Panc1 (cell line): ENCODE measurements at places on chromosomes 16 and 17. TPM values are rescaled to one million over a fixed set of nuclear protein-coding genes. Genes with fewer than 3 reads are reported as not detected.
A peak's percentile ranks its signal among the peaks of the same experiment; 100 is the strongest.

Gene CUEDC1
- total RNA-seq, result 103 TPM

Gene POLR3K
- 35.7 TPM for total RNA-seq

Gene CBFA2T3
- total RNA-seq, result 13.7 TPM

Gene CALB2
- total RNA-seq, result 0.59 TPM

Gene TP53I13
- total RNA-seq, result 123 TPM

Gene CORO1A
- total RNA-seq, result 3.7 TPM

Gene C17orf50
- not detected for total RNA-seq

Gene GPR179
- total RNA-seq, result 0.03 TPM

- H3K4me1 ChIP-seq, result no peaks in the 10 kb centered on the region
- H3K27ac ChIP-seq, result no peak overlapping the region
- no peak overlapping the region for H3K4me3 ChIP-seq
Measured at GRCh38 chr16:15743657-15744056, 93.6 kb downstream of the NDE1 start.

- no peaks in the 10 kb centered on the region for H3K27me3 ChIP-seq
- peaks cover 29% of the 10 kb centered on the region for H3K4me1 ChIP-seq
- H3K4me3 ChIP-seq, result no peak overlapping the region
- DNase-seq, result no peak
- H3K27ac ChIP-seq, result no peak overlapping the region
- no peaks in the 10 kb centered on the region for H3K36me3 ChIP-seq
Measured at GRCh38 chr17:57908278-57908677, 46.9 kb downstream of the CUEDC1 start.

- H3K4me1 ChIP-seq, result no peaks in the 10 kb centered on the region
- no peaks in the 10 kb centered on the region; the same call in 1 of the 2 replicates for H3K27me3 ChIP-seq
- H3K27ac ChIP-seq, result no peak overlapping the region
- no peak for DNase-seq
- no peak overlapping the region for H3K4me3 ChIP-seq
Measured at GRCh38 chr17:47738178-47738577, 5.1 kb downstream of the TBX21 start.

DNA sequence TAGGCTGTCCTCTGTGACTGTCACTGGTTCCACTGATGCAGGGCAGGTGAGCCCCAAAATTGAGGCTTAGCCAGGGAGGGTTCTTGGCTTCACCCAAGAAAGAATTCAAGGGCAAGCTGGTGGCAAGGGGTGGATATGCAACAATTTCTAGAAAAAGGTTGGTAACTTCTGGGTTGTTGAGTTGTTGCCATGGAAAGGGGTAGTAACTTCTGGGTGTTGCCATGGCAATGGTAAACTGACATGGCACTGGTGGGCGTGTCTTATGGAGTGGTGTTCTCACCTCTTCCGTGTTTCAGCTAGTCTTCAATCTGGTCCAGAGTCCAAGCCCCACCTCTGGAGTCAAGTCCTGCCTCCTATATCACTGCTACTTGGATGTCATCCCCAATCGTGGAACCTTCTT is 9.5 kb upstream of the GUCY2D start:
- no peak overlapping the region for H3K4me3 ChIP-seq
- no peaks in the 10 kb centered on the region for H3K36me3 ChIP-seq
- H3K4me1 ChIP-seq, result 0 out of 2 replicates have a peak, but pooled peaks cover 3% of the 10 kb centered on the region
- DNase-seq, result no peak
- H3K27ac ChIP-seq, result no peak overlapping the region
- H3K27me3 ChIP-seq, result no peaks in the 10 kb centered on the region

- H3K36me3 ChIP-seq, result no peaks in the 10 kb centered on the region
- no peak for DNase-seq
- no peak overlapping the region for H3K4me3 ChIP-seq
- H3K4me1 ChIP-seq, result no peaks in the 10 kb centered on the region; the same call in 1 of the 2 replicates
- no peaks in the 10 kb centered on the region for H3K27me3 ChIP-seq
Measured at GRCh38 chr16:86034421-86034919, 135.5 kb downstream of the IRF8 start.

- H3K27me3 ChIP-seq, result no peaks in the 10 kb centered on the region
- DNase-seq, result no peak
- no peaks in the 10 kb centered on the region for H3K4me1 ChIP-seq
- no peak overlapping the region for H3K4me3 ChIP-seq
- no peak overlapping the region for H3K27ac ChIP-seq
- H3K36me3 ChIP-seq, result peaks cover 27% of the 10 kb centered on the region; the same call in 1 of the 2 replicates
Measured at GRCh38 chr17:32461853-32462617, 17.7 kb downstream of the PSMD11 start.

- H3K27me3 ChIP-seq, result no peaks in the 10 kb centered on the region
- peak overlapping the region; percentile 14; the same call in 1 of the 2 replicates for H3K27ac ChIP-seq
- H3K36me3 ChIP-seq, result no peaks in the 10 kb centered on the region
- DNase-seq, result no peak
- peaks cover 30% of the 10 kb centered on the region for H3K4me1 ChIP-seq
Measured at GRCh38 chr16:66519482-66520373, 30.2 kb downstream of the TK2 start.

DNA sequence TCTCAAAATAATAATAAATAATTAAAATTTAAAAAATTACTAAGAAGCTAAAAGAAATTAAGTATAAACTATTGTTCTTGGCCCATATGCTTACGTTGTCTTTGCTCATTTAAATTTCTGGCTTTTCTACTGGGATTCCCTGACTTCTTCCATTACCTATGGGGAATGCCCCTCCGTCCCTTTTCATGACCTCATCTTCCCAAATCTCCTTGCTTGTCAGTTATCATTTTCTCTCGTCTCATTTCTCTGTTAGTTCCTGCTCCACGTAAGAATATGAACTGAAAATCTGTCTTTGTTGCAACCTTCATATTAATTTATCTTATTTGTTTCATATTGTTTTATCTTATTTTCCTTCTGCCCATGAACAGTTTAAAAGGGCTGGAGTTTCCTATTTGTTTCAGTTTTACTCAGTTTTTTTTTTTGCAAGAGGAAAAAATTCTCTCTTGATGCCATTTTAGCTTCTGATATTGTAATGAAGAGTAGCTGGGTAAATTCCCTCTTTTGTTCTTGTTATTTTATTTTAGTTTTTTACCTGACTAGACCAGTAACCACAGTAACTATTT is 2.5 kb upstream of the DNAJA2 start:
- no peak for DNase-seq
- H3K4me3 ChIP-seq, result no peak overlapping the region
- no peaks in the 10 kb centered on the region for H3K27me3 ChIP-seq

- no peaks in the 10 kb centered on the region for H3K27me3 ChIP-seq
- H3K36me3 ChIP-seq, result no peaks in the 10 kb centered on the region
- no peak overlapping the region for H3K4me3 ChIP-seq
- H3K27ac ChIP-seq, result no peak overlapping the region
- DNase-seq, result no peak
Measured at GRCh38 chr16:61595605-61596004, 440.6 kb downstream of the CDH8 start.

- H3K4me1 ChIP-seq, result no peaks in the 10 kb centered on the region
- no peak for DNase-seq
- H3K36me3 ChIP-seq, result no peaks in the 10 kb centered on the region
- H3K27me3 ChIP-seq, result no peaks in the 10 kb centered on the region
- H3K27ac ChIP-seq, result no peak overlapping the region
Measured at GRCh38 chr17:67054011-67054591, 9.7 kb downstream of the CACNG1 start.

- H3K27me3 ChIP-seq, result 0 out of 2 replicates have a peak, but pooled peaks cover 2% of the 10 kb centered on the region
- H3K4me3 ChIP-seq, result no peak overlapping the region
- DNase-seq, result no peak
- H3K4me1 ChIP-seq, result no peaks in the 10 kb centered on the region
- no peaks in the 10 kb centered on the region for H3K36me3 ChIP-seq
Measured at GRCh38 chr16:21097151-21097550, 53.5 kb downstream of the DNAH3 start.

DNA sequence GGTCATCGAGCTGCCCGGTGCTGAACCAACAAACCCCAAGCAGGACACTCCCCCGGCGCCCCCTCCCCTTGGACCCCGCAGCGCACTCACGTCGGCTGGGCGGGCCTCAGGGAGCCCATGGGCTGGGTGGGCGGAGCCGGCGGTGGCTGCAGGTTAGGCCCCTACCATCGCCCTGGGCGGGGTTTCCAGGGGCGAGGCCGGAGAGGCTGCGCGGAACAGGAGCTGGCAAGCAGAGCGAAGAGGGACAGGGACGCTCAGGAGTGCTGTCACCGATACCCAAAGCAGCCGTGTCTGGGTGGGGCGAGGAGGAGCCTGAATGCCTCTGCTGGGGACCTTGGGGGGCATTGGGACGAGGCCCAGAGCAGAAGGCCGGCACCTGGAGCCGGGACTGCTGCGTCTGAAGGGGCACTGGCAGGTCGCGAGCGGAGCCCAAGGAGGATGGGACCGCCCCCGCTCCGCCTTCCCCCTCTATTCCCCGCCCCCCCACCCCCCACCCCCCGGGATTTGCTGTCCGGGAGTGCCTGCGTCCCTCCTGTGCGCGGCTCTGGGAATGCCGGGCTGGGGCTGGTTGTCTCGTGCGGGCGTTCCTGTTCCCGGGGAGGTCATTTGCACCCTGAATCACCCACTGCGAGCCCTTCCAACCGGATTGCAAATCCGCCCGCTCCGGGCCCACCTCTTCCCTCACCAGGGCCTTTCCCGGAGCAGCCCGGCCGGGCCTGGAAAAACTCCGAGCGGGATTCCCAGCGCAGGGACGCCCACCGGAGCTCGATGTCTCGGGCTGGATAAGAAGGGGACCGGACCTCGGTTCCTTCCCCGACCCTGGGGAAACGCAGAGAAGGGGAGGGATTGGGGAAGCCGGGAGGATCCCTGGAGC is 902 bp downstream of the ARHGAP27 start:
- no peaks in the 10 kb centered on the region; the same call in 1 of the 2 replicates for H3K36me3 ChIP-seq
- H3K27me3 ChIP-seq, result no peaks in the 10 kb centered on the region

DNA sequence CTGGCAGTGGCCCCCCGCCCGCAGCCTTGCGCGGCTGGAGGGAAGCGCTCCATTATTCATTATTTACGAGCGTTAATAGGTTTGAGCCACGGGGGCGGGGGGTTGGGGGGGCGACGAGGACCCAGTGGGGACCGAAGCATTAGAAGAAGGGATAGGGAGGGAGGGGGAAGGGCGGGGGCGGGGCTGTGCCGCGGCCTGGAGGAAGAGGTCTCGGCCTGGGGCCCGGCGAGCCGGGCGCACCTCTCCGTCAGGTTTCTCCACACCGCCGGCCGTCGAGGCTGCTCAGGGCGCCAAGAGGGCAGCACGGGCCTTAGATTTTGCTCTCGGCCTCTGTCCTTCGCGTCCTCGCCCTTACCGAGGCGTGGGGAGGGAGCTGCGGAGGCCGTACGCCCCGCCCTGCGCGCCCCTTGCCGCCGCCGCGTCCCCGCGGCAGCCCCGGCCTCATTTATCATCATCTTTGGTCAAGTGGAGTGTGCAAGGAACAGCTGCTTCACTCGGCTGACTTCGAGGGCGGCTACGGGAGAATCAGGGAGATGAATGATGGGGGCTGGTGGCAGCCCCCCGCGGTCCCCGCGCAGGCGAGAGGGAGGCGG is 54.2 kb downstream of the SREBF1 start:
- peak overlapping the region; percentile 41 for H3K4me3 ChIP-seq
- no peak for DNase-seq
- peak overlapping the region; percentile 59; the same call in 1 of the 2 replicates for H3K27ac ChIP-seq
- no peaks in the 10 kb centered on the region for H3K36me3 ChIP-seq

DNA sequence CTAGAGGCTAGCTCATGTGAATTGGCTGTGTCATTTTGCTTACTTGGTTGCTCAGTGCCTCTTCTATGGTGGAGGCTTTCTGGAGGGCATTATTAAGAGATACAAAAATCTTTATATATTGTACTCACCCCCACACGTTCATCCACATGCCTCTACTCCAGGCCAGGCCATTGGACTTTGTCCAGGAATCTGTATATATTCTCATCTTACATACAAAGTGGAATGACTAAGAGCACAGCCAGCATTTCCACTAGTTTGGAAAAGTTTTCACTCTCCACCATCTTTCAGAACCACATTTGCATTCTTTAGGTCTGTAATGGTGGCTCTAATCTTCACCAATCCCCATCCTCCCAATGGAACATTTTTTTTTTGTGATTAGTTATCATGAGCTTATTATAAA is 4.8 kb upstream of the GLG1 start:
- no peak overlapping the region for H3K27ac ChIP-seq
- H3K4me3 ChIP-seq, result no peak overlapping the region
- DNase-seq, result no peak
- H3K27me3 ChIP-seq, result no peaks in the 10 kb centered on the region
- H3K4me1 ChIP-seq, result 0 out of 2 replicates have a peak, but pooled peaks cover 6% of the 10 kb centered on the region

GRCh38 chr17:79838522-79839274 is 542 bp downstream of the CBX4 start:
- H3K4me1 ChIP-seq, result peaks cover 39% of the 10 kb centered on the region
- peak overlapping the region; percentile 75 for H3K27ac ChIP-seq
- DNase-seq, result no peak
- peaks cover 7% of the 10 kb centered on the region; the same call in 1 of the 2 replicates for H3K36me3 ChIP-seq
- no peaks in the 10 kb centered on the region for H3K27me3 ChIP-seq

DNA sequence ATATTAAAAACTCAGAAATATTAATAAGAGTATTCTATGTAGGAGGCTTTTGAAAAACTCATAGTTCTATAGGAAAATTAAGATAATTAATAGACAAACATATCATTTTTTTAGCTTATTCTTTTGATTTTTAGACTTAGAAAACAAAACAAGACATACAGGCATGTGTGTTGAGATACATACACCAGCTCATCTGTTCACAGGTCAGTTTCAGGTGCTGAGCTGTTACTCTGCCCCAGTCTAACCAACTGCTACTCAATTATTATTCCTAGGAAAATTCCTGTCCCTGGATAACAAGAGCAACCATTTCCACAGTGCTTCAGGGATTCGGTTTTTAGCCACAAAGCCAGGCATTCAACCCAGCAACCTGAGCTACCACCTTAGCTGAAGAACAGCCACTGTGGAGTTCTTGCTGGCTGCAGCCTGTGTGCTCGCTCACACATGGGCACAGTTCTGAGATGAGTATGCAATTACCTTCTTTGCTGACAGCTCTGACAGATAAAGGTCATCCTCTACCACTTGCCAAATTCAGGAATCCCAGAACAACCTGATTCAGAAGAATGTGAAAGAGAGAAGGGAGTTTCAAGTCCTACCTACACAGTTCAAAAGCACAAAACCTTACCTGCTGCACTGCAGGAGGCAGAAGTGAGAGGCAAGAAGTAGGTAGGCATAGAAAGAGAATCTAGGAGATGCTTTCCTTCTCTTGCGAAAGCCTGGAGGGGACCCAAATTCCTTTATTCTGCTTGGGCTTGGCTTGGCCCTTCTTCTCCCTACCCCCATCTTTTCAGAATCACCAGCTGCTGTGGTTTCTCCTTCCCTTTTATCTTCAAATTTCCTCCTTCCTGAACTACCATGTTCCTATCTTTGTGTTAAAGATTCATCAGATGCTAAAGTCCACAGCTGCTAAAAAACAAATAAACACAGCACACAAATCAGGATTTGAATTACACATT is 62.7 kb downstream of the TEX2 start:
- no peaks in the 10 kb centered on the region for H3K27me3 ChIP-seq
- DNase-seq, result no peak
- H3K4me3 ChIP-seq, result no peak overlapping the region
- H3K36me3 ChIP-seq, result no peaks in the 10 kb centered on the region

- DNase-seq, result no peak
- H3K27me3 ChIP-seq, result no peaks in the 10 kb centered on the region
- H3K27ac ChIP-seq, result peak overlapping the region; percentile 66
- peaks cover 8% of the 10 kb centered on the region; the same call in 1 of the 2 replicates for H3K36me3 ChIP-seq
- peak overlapping the region; percentile 86 for H3K4me3 ChIP-seq
- H3K4me1 ChIP-seq, result peaks cover 20% of the 10 kb centered on the region
Measured at GRCh38 chr16:30785126-30786106, 1.6 kb downstream of the ZNF629 start.

GRCh38 chr17:72357764-72358365 is 237.0 kb downstream of the SOX9 start:
- H3K27me3 ChIP-seq, result no peaks in the 10 kb centered on the region
- no peak overlapping the region for H3K27ac ChIP-seq
- no peak overlapping the region for H3K4me3 ChIP-seq
- no peaks in the 10 kb centered on the region for H3K36me3 ChIP-seq
- DNase-seq, result no peak
- H3K4me1 ChIP-seq, result peaks cover 15% of the 10 kb centered on the region

- H3K4me1 ChIP-seq, result no peaks in the 10 kb centered on the region
- no peaks in the 10 kb centered on the region for H3K36me3 ChIP-seq
- no peak overlapping the region for H3K4me3 ChIP-seq
Measured at GRCh38 chr17:18331879-18332278, 16.8 kb downstream of the SMCR8 start.
